ENCODE measurements at places on chromosomes 2 and 18.

DNA sequence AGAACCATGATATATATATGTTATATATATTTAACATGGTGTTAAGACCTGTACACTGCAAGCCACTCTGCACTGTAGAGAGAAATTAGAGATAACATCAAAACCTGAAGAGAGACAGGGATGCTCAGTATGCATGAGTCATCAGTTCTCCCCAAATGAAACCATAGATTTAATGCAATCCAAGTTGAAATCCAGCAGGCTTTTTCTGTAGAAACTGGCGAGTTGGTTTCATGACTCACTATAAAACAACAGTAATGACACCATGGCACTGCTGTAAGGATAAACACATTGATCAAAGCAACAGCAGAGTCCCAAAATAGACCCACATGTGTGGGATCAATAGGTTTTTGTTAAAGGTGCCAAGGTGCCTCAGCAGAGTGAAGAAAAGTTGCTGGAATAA, 65.8 kb downstream of the RTP5 start:
- DNase-seq, result no peak

DNA sequence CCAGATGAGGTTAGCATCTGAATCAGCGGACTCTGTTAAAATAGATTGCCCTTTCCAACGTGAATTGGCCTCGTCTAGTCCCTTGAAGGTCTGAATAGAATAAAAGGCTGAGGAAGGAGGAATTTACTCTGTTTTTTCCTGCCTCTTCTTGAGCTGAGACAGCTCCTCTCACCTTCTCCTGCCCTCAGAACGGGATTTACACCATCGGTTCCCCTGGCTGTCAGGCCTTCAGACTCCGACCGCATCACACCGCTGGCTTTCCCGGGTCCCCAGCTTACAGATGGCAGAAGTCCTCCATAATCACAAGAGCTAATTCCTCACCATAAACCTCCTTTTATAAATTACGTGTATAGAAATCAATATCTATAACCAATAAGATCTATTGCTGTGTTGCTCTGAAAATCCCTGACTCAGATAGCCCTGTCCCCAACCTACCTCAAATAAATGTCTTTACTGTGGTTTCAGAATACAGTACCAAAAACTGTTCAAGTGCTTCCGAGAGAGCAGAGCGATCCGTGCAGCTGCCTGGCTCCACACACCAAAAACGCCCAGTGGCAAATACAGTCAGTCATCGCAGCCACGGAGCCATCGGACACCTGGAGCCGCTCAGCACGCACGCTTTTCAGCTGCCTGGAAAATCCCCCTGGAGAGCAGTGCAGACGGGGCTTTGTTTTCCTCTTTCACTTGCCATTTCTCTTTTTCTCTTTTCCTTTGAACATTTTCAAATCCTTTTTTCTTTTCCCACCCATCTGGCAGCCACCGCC, 196.9 kb downstream of the NRP2 start:
- DNase-seq, result no peak

DNA sequence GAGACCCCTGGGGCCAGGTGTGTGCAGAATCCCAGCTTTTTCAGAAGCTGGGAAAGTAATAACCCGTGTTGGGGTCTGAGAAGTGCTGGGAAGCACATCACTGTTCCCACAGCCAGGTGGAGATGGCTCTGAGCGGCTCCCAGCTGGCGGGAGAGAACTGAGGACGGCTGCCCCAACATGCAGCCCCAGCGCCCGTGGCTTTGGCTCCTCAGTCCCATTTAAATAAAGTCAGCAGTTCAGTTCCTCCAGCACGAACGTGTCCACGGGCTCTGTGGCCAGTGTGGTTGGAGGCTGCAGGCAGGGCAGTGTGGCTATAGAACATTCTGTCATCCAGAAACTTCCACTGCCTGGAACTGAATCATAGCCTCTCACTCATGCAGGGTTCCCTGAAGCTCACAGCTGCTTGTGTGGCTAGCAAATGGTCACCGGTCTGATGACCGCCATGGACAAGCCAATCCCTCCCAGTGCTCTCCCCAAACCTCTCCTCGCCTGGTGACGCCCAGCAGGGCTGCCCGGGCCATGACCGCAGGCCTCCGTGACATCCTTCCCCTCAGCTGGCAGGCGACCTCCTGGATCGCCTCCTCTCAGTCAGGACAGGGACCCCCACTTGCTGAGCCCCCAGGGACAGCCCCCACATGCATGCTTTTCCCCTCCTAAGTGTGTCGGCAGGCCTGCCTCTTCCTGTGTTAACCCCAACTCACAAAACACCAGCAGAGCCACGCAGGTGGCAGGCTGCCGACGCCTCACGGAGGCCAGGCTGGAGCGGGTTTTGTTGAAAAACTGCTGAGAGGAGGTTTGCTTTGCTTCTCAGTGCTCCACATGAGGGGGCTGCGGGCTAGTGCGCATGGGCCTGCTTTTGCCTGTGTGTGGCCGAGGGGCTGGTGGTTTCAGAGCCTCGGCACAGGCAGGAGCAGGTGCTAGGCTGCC, 1.3 kb downstream of the RTP5 start:
- DNase-seq, result no peak

GRCh38 chr2:1605102-1606045, 138.9 kb downstream of the PXDN start:
- DNase-seq, result no peak

DNA sequence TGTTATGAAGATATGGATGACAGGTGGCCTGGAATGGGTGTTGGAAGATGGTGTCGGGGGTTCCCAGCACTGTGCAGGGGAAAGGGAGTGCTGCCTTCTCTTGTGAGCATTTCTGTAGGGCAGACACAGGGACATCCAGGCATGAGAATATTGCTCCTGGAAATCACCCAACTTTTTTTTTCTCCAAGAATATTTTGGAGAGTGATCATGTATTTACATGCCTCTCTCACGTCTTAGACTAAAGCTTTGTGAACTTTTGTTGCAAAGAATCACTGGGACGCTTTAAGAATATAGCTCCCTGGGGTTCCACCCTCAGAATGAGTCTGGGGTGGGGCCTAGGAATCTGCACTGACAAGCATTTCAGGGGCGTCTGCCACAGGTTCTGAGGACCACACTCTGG, 68.7 kb downstream of the VWA3B start:
- no peak for DNase-seq

GRCh38 chr18:33711514-33711913, 133.5 kb downstream of the ASXL3 start:
- no peak for DNase-seq

- no peak for DNase-seq
Measured at GRCh38 chr2:67510745-67511144, 113.6 kb downstream of the ETAA1 start.

DNA sequence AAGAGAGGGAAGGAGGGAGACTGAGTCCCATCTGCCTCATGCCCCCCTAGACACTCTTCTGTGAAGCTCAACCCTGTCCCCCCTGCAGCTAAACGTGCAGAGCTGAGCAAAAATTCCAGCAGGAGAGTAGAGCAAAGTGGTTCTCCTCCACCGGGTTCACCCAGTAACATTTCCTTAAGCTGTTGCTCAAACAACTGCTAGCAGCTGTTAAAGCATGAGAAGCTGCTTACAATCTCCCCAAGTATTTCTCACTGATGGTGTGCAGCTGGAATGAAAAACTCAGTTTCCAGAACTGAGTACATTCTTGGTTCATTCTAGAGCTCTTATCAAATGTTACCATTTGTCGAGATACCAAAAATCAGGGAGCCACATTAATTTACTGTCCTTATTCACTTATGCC, 92.3 kb downstream of the STK39 start:
- no peak for DNase-seq

GRCh38 chr2:135252805-135253458, 200.8 kb downstream of the RAB3GAP1 start:
- DNase-seq, result no peak

GRCh38 chr2:169562519-169562918, 11.1 kb downstream of the FASTKD1 start:
- DNase-seq, result no peak

DNA sequence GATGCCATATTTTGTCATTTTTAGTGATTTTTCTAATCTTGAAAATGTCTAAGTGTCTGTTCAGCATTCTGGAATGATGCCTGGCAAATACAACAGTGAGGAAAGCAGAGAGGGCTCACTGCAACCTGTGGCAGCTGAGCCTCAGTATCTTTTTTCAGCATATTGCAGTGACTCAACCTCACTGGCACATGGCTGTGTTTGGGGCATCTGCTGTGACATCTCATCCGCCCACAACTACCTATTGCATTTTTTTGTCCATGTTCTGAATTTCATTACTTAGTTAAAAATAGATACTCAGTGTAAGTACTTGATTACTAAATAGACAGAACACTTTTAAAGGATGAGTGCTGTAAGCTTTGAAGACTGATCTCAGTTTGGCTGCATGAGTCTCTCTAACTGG, 10.7 kb downstream of the BABAM2 start:
- DNase-seq, result no peak

DNA sequence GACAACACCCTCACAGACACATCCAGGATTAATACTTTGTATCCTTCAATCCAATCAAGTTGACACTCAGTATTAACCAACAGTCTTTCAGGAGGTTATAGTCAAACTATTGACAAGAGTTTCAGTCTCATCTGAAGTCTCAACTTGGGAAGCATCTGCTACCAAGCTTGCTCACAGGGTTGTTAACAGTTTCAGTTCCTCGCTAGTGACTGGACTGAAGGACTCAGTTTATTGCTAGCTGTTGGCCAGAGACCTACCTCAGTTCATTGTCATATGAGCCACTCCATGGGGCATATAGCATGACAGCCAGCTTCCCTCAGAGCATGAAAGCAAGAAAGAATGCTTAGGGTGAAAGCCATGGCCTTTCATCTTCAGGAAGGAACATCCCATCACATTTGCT, 228.6 kb downstream of the EPHA4 start:
- no peak for DNase-seq
